ENCODE measurements at places on chromosomes 5 and 9.

DNA sequence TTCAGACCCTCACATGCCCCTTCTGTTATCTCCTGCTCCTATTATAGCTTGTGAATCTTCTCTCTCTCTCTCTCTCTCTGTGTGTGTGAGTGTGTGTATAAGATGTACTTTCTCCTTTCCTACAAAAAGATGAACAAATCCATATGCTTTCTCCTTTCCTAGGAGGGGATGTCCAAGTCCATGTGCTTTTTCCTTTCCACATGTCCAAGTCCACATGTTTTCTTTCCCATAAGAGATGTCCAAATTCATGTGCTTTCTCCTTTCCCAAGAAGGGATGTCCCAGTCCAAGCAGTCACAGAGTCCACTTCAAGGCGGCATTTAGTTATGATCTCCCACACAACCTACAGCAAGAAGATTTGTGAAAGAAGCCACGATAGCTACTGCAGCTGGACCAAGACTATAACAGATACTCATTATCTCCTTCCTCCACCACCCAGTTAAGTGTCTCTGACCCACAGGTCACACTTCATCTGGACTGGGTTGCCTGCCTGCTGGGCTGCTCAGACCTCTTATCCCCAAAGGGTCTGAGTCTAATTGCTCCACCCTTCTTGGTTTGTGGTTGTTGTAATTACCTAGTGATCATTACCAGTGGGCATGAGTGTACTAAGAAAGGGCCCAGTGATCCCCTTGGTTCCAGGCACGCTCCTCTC is 18.4 kb upstream of the FOXI1 start:
- no peak for DNase-seq

- no peak for DNase-seq
Observed at GRCh38 chr5:72204946-72205345, 97.7 kb downstream of the MAP1B start.

GRCh38 chr5:172612771-172613170 is 28.3 kb upstream of the NEURL1B start:
- no peak for DNase-seq

- DNase-seq = no peak
Observed at GRCh38 chr5:16726538-16726946, 109.7 kb upstream of the RETREG1 start.

DNA sequence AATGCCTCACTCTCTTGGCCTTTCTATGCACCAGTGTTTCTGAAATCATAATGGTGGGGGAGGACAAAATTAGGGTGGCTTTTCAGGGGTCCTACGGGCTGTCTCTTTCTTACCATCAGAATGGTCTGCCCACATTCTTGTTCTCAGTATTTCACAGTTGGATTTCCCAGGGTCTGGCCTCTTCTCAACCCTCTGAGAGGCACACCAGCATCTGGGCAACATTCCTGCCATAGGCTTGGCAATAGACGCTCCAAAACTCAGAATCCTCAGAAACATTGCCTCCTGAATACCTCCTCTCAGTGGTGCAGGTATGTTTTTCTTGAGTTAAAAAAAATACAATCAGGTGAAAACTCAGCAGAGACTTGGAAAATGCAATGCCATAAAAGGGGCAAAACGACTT is 358.3 kb downstream of the NTRK2 start:
- DNase-seq = no peak

- no peak for DNase-seq
Observed at GRCh38 chr9:99003308-99003707, 59.6 kb downstream of the COL15A1 start.

DNA sequence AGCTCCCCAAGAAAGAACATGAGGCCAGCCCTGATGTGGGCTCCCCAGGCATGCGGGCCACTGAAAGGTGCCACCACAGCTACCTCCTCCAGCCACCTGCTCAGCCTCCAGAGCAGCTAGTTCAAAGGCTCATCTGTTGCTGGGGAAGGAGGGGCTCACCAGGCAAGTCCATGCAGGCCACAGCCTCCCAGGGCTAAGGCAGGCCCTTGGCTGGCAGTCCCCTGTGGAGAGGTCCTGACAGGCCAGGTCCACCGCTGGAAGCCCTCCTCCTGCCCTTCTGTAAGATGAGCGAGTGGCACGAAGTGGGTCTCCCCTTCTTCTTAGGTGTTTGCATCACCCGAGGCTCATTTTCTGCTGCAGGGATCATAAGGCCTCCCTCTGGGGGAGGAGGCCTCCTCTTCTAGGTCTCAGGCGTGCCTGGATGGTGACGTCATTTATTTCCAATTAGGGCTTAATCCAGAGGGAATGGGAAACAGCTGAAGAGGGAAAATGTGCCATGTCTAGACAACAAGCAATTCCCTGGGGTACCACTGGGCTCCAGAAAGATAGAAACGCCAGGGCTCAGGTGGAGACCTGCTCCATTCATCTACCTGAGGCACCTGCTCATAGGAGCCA is 91.6 kb downstream of the CFAP90 start:
- no peak for DNase-seq

DNA sequence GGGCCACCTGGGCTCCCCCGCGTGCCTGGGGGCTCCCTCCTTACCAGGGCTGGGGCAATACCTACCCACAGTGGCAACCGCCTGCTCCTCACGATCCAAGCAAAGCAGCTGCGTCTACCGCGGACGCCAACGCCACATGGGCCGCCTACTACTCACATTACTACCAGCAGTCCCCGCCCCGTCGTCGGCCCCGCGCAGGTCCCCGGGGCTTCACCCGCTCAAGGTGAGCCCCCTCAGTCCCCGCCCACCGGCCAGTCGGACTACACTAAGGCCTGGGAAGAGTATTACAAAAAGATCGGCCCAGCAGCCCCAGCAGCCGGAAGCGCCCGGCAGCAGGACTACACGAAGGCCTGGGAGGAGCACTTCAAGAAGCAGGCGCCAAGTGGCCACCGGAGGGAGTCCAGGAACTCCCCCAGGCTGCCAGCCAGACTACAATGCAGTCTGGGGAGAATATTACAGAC is 106.0 kb upstream of the MTAP start:
- DNase-seq = no peak

GRCh38 chr5:153358315-153358976 is 132.0 kb upstream of the GRIA1 start:
- DNase-seq = no peak
